CD4-positive, alpha-beta memory T cell (primary cell): ENCODE measurements at places on chromosomes 11 and 22.

GRCh38 chr11:95487391-95487790 lies 256.4 kb upstream of the SESN3 start:
- DNase-seq, result no peak

DNA sequence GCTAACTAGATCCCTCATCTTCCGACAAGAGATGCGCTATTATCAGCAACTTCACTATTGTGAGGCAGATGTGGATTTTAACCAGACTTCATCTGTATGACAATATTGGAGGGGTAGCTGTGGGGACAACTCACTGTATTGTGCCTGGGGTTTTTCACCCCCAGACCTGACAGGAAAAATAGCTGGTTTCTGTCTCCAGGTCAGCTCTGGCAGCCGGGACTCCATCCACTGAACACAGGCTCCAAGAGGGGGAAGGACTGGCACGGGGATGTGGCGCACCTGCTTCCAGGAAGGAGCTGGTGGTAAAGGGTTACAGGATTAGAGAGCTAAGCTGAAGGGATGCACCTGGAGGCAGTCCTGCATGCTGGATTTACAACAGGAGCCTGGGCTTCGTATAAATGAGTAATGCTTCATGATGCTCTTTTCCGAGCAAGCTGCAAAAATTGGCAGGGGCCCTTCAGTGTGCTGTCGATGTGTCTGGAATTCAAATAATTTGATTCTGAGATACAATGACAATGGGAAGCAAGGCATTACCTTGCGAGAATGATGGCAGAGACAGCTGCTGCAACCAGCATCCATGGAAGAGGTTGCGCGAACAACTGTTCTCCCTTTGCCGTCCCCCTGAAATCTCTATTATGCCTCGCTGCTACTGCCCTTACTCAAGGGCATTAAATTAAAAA lies 49.5 kb downstream of the LMO2 start:
- no peak for DNase-seq

GRCh38 chr22:40285513-40285912 lies 60.8 kb upstream of the ADSL start:
- peak; percentile 36 for DNase-seq

- DNase-seq, result peak; percentile 43
These were observed 24.4 kb downstream of the HORMAD2 start for GRCh38 chr22:30104501-30105156.

- peak; percentile 6 for DNase-seq
These were observed 72.6 kb upstream of the TCF20 start for GRCh38 chr22:42343121-42343454.

DNA sequence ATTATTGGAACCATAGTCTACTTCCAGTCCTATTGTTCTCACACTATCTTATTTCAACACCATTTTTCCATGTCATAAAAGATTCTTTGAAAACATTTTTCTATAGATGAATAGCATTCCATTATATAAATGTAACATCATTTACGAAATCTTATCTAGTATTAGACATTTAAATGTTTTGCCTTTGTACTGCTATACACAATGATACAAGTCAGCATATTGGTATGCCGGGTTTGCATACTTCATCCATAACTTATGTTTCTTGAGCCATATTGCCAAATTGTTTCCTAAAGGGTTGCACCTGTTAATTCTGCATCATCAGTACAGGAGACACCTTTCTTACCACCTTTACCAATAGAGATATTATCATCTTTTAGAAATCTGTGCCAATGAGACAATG lies 68.2 kb downstream of the SYT13 start:
- DNase-seq, result no peak

DNA sequence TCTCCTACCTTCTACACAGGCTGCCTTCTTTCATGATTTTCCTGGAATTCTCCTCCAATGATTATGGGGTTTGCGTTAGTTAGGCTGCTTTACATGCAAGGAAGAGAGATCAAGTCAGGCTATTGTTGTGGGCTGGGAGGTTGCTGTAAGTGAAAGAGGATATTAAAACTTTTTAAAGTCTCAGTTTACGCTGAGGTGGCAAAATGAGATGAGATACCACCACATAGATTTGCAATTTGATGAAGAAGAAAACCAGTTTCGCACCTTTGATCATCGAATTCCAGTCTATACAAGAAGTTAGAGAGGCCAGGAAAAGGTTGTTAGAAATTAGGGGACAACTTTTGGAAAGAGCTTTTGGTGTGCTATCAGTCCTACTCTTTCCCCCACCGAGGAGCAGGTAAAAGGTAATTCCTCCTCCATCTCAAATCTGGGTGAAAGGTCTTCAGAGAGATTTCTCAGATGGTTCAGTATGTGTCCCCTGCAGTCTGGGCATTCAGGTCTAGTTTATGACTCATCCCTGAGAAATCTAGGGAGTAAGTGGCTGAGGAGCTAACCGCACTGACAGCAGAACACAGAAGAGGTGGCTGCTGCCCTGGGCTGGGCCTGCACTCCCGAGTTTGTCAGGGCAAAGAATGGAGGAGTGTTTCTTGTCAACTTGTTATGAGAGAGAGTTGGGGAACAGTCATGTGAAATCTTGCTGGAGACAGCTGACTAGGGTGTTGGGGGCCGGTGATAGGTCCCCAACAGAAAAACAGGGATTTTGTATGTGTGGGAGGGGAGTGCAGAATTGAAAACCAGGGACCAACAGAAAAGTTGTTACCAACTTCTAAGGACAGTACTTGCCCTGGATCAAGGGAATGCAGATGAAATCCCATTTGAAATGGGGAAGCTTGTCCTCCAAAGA lies 34.7 kb downstream of the CCDC83 start:
- DNase-seq, result no peak

GRCh38 chr11:708511-708910 lies 2.5 kb downstream of the EPS8L2 start:
- DNase-seq, result no peak

DNA sequence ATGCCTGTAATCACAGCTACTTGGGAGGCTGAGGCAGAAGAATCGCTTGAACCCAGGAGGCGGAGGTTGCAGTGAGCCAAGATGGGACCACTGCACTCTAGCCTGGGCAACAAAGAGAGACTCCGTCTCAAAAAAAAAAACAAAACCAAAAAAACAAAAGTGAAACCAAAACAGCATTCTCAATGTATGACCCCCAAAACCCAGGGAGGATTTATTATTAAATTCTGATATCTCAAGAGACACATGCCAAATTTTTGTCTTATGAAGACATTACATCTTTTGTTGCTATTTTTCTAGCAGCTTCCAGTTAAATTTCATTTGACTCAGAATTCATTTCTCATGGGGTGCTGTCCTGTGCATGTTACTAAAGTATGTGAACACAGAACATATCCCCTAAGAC lies 3.0 kb upstream of the YPEL4 start:
- no peak for DNase-seq

DNA sequence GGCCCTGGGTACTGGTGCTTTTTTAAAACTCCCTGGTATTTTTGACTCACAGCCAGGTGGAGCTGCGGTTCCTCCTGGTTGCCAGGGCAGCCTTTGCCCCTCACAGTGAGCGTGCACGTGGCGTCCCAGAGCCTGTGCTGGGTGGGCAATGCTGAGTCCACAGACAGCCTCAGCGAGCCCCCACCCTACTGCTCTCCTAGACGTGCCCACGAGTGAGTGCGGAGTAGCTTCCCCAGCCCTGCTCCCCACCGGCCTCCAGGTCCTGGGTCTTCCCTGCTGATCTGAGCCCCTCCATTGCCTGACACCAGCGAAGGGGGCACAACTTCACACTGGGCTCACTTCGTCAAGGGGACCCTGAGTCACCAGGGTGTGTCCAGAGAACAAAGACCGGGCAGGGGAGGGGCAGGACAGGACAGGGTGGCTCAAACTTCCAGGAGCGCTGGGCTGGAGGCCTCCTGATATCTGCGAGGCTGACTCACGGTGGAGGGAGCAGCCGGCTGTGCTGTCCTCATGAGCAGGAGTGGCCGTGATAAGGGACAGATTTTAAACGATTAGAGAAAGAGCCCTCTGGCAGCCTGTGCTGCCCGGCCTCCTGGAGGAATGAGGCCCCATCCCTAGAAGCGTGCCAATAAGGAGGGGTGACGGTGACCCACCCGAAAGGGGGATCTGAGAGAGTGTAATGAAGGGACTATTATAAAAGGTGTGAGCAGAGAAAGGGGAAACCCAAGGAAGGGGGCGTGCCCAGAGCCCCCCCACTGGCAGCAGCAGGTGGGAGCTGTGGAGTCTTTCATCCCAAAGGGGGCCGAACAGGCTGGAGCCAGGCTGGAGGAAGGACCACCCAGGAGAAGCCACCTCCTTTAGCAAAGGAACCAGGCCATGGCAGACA lies 129.3 kb upstream of the FGF3 start:
- no peak for DNase-seq

GRCh38 chr11:65184146-65184545 lies 2.4 kb downstream of the CAPN1 start:
- no peak for DNase-seq

DNA sequence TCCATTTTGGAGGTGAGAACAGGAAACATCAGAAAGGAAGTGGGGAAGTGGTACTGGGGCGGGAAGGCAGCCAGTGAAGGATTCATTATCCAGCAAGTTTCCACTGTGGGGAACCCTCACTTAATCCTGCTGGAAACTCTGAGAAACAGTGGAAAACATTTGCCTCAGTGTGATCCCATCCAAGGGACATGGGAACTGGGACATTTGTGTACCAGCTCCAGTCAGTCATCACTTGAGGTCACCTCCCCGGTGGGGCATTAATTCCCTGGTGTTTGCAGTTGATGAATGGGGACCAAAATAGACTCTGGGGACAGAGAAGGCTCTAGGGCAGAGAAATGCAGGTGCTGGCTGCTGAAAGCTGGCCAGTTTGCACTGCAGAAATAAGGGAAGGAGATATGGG lies 599.9 kb downstream of the BUD13 start:
- no peak for DNase-seq

- no peak for DNase-seq
These were observed 64.6 kb downstream of the KCNJ1 start for GRCh38 chr11:128802358-128802981.

- DNase-seq, result no peak
These were observed 9.3 kb upstream of the ADAMTS15 start for GRCh38 chr11:130439160-130439519.

GRCh38 chr11:87473174-87473573 lies 435.4 kb downstream of the TMEM135 start:
- no peak for DNase-seq

GRCh38 chr11:74427384-74427886 lies 29.2 kb upstream of the PGM2L1 start:
- DNase-seq, result no peak

DNA sequence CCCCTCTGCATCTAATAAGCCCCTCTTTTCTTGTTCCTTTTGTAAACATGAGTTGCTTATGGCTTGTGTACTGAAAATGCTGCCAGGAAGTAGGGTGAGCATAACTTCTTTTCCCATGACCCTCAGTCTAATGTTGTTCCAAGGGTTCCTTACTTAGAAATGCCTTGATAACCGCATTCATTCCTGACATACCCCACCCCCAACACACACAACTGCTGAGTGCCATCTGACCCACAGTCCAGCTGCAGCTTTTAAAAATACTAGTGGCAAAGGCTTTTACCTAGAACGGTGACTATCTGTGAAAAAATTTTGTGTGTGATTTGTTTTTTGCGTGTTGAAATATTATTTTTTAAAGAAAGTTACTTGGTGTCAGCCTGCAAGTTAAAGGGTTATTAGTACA lies 52.6 kb downstream of the ARHGAP42 start:
- no peak for DNase-seq

- no peak for DNase-seq
These were observed 5.4 kb upstream of the C11orf87 start for GRCh38 chr11:109416601-109417000.

DNA sequence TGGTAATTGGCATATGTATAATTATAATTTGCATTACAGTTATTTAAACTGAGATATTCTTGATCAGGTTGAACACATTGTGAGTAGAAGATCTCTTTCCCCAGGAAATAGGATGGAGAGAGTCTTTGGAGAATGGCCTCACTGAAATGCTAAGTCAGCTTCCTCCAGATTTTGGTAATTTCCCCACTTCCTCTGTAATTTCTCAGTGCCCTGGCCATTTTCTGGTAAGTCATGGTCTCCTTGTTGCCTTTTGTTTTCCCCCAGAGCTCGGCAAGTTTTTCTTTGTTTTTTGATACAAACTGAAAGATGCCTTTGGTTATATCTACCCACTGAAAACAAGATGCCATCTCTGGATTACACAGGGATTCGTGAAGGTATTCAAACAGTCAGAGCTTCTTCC lies 12.8 kb upstream of the FBXO3 start:
- no peak for DNase-seq

GRCh38 chr11:65485920-65486219 lies 13.0 kb upstream of the MALAT1 start:
- DNase-seq, result no peak

GRCh38 chr11:61553373-61554171 lies 27.3 kb downstream of the SYT7 start:
- DNase-seq, result no peak

DNA sequence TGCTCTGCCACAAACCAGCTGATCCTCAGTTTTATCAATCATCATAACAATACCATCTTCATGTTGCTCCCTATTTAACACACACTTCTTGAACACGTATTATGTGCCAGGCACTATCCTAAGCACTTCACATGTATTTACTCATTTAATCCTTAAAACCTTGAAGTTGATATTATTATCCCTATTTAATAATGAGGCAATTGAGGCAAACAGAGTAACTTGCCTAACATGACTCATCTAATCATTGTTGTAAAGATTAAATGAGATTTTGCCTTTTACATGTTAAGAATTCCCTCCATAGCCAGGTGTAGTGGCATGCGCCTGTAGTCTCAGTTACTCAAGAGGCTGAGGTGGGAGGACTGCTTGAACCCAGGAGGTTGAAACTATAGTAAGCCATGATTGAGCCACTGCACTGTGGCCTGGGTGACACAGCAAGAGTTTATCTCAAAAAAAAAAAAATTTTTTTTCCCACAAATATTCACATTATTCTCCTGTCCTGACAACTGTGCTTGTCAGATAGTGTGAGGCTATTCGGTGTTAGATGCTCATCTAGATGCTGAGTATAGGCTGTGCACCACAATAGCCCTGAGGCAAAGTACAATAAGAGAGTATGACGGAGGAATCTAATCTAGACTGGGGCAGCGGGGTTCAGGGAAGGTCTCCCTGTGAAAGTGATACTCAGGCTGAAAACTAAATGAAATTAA lies 13.4 kb downstream of the CKAP5 start:
- DNase-seq, result no peak

DNA sequence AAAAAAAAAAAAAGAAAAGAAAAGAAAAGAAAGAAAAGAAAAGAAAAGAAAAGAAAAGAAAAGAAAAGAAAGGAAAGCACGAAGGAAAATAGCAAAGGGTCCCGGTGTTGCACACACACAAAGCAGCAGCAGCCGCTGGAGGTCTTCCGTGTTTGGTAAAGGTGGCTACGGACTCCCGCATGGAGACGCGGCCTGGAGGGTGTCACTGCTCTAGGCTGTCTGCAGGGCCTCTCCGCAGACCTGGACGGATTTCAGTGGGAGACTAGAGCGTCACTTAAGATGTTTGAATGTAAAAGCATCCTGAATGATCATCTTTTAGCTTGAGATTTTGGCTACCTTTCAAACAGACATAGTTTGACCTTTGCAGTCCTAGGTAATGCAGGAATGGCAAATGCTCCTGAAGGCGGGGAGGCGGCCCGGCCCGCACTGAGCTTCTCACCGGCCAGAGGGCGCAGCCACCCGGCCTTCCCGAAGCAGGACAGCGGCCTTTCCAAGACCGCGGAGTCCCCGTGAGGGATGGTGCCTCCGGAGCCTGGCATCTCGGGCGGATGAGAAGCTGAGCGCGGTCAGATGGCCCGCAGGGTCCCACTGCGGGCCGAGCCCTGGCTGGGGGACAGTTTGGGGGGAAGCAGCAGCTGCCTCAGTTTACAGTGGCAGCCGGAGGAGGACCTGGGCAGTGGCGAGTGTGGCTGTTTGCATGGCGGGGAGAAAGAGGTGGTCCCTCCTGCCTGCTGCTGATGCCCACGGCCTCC lies 18.5 kb downstream of the KRTAP5-5 start:
- no peak for DNase-seq
